ENCODE measurements at places on chromosomes 6 and 20.

GRCh38 chr20:920311-920710 lies 4.2 kb upstream of the ANGPT4 start:
- DNase-seq: no peak

GRCh38 chr6:108546079-108547049 lies 14.4 kb upstream of the FOXO3 start:
- DNase-seq: no peak

DNA sequence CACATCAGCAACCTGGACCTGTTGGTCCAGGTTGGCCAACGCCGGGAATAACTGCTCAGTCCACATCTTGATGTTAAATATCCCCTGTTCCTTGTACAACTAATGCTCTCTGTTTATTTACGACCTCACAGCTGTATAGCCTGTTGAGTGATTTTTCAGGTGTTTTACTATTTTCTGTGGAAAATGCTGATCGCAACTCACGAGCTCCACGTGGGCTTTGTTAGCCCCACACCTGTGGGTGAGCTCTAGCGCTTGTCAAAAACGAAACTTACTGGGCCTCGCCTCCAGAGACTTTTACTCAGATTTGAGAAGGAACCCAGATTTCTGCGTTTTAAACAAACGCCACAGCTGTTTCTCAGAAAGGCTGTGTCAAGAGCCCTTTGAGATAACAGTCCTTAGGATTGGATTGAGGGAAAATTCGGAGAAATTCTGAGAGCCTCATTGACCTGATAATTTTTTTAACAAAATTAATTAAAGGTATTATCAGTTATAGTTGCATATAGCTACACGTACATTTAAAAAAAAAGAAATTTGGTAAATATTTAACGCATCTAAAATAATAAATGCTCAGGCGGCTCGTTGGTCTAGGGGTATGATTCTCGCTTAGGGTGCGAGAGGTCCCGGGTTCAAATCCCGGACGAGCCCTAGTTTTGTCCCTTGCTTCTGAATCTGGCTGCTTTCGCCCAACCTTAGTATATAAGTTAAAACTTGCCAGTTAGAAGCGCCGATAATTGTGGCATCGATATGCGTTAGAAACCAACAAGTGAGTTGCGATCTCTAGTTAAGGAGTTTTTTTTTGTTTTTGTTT lies 16.7 kb downstream of the HMGN4 start:
- no peak for DNase-seq

DNA sequence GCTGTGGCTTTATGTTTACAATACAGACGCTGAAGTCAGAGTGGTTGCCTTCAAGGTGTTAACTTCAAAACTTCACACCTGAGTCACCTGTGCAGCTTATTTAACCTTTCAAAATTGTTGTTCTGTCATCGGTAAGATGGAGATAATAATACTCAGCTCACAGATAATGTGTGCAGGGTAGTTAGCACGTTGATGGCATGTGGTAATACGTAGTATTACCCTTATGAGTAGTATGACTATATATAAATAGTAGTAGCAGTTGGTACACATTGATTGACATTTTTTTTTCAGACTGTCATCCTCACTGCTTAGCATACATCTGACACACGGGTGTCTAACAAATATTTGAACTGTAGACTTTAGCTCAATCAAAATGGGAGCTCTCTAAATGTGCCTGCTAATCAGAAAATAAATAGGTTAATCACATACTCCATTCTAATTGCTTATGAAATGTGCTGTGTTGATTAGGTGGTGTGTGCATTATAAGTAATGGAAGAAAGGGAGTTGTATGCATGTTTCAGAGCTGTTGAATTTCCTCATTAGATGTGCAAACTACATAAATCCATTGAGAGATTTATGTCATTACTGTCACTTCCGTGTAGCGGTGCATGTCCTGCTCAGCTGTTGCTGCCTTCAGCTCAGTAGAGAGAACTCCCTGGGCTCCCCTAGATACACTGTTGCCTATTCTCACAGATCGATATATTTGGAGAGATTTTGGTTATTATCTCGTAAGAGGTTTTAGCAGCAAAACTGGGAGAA lies 11.2 kb upstream of the MROH8 start:
- no peak for DNase-seq

GRCh38 chr6:119110601-119111548 lies 32.4 kb upstream of the FAM184A start:
- DNase-seq: peak; percentile 60

DNA sequence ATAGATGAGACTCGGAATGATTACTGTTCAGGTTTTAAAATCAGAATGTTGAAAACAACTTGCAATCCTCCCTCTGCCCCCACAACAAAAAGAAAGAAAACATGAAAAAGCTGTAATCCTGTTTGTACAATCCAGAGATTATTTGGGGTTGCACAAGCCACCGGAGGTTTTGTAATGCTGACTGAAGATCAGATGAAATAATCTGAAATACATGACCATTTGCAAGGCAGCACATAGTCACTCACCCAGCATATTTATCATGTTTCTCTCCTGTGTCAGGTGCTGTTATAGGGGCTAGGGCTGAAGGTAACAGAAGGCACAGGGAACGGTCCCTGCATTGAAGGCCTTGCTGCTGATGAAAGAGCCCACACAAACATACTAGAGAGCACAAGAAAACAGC lies 85.3 kb downstream of the SIM1 start:
- DNase-seq: no peak

GRCh38 chr6:135498185-135498841 lies 773 bp upstream of the AHI1 start:
- peak; percentile 78 for DNase-seq

GRCh38 chr6:75204959-75205775 lies 686 bp downstream of the COL12A1 start:
- DNase-seq: peak; percentile 47

DNA sequence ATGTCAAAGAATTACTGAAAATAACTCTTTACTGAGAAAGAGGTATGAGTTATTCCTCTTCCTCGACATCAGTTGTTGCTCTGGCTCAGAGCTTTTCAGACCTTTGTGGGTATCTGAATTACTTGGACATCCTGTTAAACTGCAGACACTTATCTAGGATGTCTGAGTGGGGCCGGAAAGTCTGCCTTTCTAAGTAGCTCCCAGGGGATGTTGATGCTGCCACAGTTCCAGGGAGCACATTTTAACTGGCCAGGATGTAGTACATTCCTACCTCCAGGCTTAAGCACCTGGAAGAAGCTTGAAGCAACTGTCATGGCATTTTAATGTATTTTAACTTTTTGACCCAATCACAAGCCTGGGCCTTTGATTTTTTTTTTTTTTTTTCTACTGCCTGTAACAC lies 265.8 kb upstream of the PLCB4 start:
- no peak for DNase-seq

GRCh38 chr6:5172041-5172653 lies 87.0 kb downstream of the PPP1R3G start:
- no peak for DNase-seq

DNA sequence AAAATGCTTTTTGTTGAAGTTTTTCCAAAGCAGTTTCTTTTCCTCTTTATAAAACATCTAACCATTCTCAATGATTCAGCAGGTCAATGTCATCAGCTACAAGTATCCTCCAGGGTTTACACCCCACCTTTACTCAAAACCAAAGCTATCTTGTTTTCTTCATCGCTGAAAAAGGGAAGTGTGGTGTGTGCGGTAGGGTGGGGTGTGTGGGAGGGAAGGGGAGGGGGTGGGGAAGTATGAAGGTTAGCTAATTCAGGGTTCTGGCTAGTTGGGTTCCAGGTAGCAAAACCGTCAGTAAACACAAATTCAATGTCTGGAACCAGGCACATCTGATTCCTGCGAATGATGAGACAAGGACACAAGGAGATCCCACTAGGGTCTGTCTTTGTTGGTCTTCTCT lies 189.6 kb downstream of the GJA10 start:
- DNase-seq: no peak

DNA sequence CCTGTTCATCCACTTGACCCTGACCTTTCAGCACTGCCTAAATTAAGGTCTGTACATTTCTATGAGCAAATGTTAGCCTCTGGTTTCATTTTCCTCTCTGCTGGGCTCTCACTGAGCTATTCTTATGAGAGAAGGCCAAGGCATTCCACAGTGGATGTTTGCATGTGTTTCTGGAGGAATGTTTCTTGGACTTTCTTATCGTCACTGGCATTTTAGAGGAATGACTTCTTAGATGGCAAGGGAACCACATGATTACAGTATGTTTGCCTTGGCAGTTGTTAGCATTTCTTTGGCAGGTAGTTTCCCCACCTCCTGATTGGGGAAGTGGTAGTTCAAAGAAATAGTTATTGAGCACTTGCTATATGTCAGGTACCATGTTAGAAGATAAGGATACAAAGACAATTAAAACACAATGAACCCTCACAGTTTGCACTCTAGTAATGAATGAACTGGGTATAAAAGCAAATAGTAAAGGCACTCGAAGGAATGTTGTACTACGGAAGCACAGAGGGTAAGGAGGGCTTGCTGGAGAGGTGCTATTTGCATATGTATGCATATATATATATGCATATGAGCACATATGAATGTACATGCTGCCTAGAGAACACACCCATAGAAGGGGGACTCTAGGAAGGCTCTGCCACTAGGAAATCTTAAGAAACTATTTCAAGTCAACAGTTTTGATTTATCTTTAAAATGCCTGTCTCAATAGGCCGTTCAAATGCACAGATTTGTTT lies 307.4 kb downstream of the EYA4 start:
- DNase-seq: peak; percentile 43

DNA sequence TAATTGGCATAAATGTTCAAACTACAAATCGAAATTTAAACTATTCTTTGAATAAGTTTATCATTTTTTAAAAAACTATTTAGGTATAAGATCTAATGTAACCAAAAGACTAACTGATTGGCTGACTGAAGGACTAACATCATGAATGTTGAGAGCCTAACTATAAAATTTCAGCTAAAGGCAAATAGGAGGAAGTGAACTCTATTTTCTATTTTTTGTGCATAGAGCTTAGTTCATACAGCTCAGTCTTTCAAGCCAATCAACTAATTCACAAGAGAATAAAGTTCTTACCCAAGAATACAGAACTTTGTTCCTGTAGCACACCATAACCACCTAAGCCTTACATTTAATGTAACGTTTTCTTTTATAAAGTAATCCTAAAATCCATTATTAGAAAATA lies 46.3 kb upstream of the STXBP5 start:
- no peak for DNase-seq

DNA sequence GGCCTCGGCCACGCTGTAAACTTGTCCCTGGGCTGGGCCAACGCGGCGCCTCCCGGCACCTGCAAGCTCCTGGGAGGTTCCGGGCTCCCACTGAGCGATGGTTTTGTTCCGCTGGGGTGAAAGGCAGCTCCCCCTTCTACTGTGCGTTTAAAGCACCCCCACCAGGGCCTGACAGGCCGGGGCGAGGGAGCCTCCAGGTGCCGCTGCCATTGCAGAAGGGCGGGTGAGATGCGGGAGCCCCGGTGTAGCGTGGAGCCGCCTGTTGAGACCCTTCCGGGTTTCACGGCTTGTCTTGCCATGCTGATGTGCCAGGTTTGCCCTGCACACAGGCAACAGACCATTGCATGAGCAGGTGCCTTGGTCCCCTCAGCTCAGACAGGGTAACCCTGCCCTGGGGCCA lies 2.9 kb downstream of the COL20A1 start:
- no peak for DNase-seq

GRCh38 chr6:110999634-111000270 lies 17.9 kb downstream of the RPF2 start:
- DNase-seq: peak; percentile 40

- DNase-seq: no peak
These were observed 131.5 kb downstream of the ANKRD60 start for GRCh38 chr20:58096880-58097423.

DNA sequence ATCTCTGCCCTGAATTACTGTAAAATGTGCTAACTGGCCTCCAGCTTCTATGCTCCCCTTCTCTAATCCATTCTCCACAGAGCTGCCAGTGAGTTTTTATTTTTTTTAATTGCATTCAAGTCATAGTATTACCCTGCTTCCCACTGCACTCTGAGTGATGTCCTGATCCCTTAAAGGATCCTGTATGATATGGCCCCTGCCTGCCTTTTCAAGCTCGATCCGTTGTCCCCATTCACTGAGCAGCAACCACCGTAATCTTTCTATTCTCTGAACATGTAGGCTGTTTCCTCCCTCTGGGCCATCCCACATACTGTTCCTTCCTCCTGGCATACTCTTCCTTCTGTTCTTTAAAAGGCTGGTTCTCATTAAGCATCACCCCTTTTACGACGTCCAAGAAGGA lies 9.3 kb downstream of the TNFRSF21 start:
- DNase-seq: no peak

- DNase-seq: no peak
These were observed 3.2 kb upstream of the RBM38 start for GRCh38 chr20:57387945-57388371.

DNA sequence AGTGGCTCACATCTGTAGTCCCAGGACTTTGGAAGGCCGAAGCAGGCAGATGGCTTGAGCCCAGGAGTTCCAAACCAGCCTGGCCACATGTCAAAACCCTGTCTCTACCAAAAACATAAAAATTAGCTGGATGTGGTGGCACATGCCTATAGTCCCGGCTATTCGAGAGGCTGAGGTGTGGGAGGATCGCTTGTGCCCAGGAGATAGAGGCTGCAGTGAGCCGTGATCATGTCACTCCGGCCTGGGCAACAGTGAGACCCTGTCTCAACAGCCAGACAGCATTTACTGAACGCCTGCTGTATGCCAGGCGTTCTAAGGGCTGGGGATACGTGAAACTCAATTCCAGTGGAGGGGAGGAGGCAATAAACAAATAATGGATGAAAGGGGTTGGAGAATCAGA lies 69.9 kb downstream of the ATP9A start:
- DNase-seq: no peak

GRCh38 chr6:166772518-166772917 lies 145.5 kb upstream of the RPS6KA2 start:
- DNase-seq: no peak

- no peak for DNase-seq
These were observed 116.0 kb upstream of the MRPS10 start for GRCh38 chr6:42333612-42334011.

DNA sequence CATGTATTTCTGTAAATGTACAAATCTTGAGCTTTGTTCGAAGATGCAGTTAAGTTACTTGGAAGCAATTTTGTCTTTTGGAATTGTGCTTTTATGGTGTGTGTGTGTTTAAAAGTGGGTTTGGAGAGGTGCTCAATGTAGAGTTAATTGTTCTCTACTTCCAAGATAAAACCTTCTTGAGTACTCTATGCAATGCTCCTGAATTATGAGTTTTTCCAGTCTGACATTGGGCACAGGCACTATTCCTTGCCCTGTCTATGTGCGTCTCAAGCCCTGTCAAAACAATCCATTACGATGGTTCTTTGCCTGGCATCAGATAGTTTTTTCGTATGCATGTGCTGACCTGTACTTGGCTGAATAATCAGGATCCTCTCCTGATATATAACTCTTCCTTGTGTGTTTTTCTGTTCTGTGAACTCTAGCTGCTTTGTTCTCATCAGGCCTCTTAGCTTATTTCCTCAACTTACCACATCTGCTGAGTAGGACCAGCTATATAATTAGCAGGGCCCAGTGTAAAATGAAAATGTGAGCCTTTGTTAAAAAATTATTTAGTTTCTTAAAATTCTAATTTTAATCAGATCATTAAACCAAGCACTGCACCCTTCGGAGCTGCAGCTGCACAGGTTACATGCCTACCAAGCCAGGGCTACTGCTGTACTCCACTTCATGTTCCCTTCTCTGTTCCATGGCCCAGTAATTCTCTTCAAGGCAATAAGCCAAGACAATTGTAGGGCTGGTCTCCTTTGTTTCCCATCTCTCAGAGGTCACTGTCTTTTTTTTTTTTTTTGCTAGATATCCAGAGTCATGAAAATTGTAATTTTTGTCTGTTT lies 160.1 kb downstream of the ZFAND3 start:
- DNase-seq: no peak

GRCh38 chr6:145368075-145368474 lies 367.2 kb downstream of the EPM2A start:
- peak; percentile 19 for DNase-seq
